NCI-H2029 (cell line): ENCODE measurements at places on chromosomes 5 and 9.
A peak's percentile ranks its signal among the peaks of the same experiment; 100 is the strongest.

GRCh38 chr9:19947996-19948395 lies 159.2 kb upstream of the SLC24A2 start:
- no peak for DNase-seq

- DNase-seq, result no peak
These were observed 6.8 kb upstream of the TIFAB start for GRCh38 chr5:135458921-135459331.

- DNase-seq, result no peak
These were observed 4.0 kb upstream of the TNPO1 start for GRCh38 chr5:72812488-72812887.

DNA sequence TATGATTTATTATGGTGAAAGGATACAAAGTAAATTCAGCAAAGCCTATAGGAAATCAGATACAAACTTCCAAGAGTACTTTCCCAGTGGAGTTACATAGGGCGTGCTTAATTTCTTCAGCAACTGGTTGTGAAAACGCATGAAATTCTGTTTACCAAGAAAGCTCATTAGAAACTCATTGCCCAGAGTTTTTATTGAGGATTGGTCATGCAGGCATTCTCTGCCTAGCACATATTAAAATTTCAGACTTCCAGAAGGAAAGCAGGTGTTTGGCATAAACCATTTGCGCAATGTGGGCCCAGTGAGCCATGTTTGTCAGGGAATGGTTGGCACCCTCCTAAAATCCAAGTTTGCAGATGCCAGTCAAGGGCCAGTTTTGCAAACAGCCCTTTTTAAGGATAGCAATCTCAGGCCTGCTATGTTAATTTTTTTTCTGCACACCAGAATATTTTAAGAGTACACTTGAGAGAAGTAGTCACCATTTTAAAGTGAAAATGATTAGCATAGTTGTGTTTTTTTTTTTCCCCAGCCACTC lies 311.1 kb upstream of the CHD1 start:
- no peak for DNase-seq

DNA sequence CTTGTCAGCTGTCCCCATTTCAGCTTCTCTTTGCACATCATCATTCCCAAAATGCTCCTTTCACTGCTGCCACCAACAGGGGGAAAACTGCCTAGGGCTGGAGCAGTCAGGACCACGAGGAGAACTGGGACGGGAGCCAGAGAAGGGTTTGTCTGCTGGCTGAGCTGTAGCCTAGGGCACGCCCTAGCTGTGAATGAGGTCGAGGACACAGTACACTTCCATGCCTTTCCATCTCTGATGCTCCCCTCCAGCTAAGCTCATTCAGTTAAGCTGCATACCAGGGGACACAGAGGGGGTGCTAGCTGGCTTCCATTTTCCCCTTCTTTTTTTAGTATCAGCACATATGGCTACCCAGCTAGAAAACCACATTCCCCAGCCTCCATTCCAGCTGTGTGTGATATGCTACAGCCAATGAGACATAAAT lies 64.7 kb downstream of the STK10 start:
- peak; percentile 37 for DNase-seq

- peak; percentile 44 for DNase-seq
These were observed 27.4 kb downstream of the QRFP start for GRCh38 chr9:130869250-130869649.

DNA sequence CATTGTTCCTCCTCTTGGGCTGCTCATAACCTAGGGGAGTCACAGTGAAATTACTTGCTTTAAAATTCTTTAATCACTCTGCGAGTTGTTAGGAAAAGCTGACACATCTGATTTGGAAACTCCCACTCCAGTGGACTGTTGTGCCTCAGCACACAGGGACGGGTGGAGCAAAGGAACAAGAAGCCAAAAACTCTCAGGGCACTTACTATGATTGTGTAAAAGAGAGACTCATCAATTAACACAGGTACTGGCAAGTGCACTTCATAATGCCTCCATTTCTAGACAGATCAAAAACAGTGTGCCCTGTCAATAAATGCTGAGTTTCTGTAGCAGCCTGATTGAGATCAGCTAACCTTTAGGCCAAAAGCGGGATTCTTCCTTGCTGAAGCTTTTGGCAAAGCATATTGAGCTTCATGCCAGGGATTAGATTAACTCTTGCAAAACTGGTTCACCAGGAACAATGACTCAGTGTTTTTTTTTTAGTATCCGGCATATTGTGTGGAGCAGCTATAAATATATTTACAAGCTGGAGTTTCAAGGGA lies 55.9 kb downstream of the TMC1 start:
- peak; percentile 58 for DNase-seq

- DNase-seq, result peak; percentile 38
These were observed 1.5 kb downstream of the ASS1 start for GRCh38 chr9:130446101-130446861.

- DNase-seq, result no peak
These were observed 10.7 kb downstream of the PDLIM4 start for GRCh38 chr5:132267931-132268768.

- DNase-seq, result no peak
These were observed 26.9 kb downstream of the GLT6D1 start for GRCh38 chr9:135612437-135612836.

DNA sequence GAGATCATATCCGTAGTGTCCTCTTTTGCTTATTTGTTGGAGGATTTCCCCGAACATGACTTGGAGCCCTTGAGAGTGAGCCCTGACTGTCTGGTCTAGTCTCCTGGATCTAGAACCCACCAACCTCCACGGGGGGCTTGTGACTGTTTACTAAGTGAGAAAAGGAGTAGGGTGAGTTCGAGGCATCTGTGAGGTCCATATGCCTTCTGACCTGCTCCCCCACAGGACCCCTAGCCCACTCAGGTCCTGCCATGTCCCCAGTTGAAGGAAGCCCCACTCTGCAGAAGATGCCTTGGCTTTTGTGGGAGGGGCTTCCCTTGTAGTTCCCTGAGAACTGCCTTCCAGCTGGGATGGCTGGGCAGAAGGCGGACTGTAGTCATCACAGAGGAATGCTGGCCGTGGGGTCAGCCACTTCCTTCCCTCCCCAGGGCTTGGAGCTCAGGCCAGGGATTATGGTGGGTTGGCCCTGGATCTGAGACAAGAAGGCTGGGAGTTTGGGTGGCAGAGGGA lies 7.0 kb upstream of the IRF1 start:
- DNase-seq, result no peak

DNA sequence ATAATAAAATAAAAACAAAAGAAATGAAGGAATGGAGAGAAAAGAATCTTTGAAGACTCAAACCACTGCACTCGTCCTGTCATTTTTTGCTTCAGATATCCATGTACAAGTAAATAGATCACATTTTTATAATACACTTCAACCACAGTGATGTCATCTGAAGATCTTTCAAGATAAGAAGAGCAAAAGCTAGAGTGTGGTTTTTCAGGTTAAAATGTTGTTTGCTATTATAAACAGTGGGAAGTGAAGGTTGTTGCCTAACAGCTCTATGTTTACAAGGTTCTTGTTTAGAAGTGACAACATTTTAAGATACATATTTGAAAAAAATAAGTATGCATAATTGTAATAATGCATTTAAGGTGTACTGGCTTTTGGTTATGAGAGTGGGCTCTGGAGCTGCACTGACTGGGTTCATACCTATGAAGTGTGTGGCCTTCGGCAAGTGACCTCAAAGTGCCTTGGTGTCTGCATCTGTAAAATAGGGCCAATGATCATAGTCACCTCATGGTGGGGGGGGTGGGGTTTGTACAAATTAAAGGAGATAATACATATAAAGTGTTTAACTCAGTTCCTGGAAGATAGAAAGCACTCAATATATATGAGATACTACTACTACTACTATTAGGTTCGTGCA lies 45.5 kb upstream of the IL7R start:
- DNase-seq, result no peak

DNA sequence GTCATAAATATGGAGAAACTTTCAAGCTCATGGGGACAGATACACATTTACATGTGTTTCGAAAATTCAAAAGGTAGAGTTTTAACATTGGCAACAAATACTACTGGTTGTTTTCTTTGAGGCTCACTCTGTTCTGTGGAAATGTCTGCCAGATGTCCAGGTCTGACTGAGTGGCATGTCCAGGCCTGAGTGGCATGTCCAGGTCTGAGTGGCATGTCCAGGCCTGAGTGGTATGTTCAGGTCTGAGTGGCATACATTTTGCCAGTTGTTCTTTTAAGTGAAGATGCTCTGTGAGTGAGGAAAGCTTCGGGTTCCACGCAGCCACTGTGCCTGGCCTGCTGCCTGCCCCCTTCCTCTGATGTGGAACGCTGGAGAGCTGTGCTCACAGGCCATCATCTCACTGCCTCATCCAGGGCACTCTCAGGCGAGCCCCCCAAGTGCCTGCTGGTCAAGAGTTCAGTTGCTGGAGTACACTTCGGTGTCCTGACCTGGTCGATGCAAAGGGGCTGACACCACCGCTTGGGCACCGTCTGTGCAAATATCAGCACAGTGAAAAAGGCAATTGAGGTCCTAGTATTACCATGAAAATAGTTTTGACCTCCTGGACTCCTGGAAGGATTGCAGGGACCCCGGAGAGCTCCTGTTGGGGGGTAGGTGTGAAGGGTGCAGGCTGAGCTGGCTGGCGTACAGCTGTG lies 89.9 kb downstream of the EHMT1 start:
- DNase-seq, result no peak

DNA sequence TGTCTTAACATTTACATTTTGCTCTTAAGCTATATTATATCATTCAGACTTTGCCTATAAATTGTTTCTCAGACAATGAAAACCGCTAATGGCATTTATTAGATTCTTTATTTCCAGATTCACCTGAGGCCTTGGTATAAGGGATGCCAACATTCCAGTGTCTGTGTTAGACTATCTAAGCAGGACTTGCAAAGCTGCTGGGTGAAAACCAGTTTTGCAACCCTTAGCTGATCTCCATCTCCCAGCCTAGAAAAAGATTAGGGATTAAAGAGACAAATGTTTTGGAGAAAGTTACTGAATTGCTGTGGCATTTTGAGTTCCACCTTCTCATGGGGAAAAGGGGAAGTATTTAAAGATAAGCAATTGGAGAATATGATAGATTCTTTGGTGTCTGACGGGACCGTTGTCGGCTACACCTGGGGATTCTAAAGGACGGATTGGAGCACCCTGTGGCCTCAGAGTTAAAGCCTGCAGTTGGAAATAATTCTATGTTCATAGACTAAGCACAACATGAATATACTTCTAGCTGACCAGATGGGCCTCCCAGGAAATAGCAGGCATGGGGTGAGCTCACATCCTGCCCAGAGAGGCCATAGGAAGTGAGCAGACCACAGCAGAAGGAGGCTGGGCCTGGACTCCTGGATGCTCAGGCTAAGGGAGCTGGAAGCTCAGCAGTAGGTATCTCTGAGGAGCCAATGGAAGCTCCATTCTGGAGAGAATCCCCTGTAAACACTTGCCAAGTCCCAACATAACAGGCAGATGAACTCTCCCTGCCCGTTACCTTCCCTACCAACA lies 21.8 kb downstream of the ENTREP1 start:
- no peak for DNase-seq

GRCh38 chr9:33489066-33489465 lies 15.3 kb upstream of the NOL6 start:
- no peak for DNase-seq

- peak; percentile 15 for DNase-seq
These were observed 89.9 kb upstream of the GNAQ start for GRCh38 chr9:78121488-78121887.

DNA sequence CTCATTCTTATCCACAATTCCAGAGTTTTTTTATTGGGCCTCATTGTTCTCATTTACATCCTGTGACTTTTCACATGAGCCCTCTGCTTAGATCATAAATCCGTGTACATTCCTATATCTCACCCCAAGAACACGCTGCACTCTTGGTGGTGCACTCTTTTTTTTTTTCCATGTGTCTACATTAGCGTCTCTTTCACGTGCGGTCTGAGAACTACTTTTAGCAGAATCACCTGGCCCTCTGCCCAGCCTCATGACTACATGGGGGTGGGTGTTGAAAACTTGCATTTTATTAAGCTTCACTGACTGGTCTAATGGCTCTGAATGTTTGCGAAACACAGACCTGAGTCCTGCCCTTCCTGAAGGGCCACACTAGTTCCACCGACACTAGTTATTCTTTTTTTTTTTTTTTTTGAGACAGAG lies 18.6 kb downstream of the C9orf57 start:
- peak; percentile 9 for DNase-seq

DNA sequence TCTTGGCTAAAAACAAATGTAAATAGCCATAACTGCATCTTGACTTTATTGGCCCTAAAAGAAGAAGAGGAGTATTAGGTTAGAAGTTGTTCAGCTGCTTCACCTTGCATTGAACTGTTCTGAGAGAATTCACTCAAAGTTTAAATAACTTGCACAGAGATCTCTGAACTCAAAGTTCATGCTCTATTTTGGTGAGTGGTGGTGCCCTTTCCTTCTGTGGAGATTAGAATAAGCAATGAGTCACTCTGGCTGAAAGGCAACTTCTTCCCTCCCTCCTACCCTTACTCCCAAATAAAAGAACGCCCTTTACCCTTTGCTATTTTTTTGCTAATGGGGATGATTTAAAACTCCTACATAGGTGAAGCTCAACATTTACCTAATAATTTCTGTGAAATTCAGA lies 48.9 kb downstream of the ERMP1 start:
- no peak for DNase-seq

GRCh38 chr9:27581826-27582225 lies 8.5 kb upstream of the C9orf72 start:
- no peak for DNase-seq

- DNase-seq, result no peak
These were observed 196.0 kb upstream of the ANKRD55 start for GRCh38 chr5:56429110-56429561.

DNA sequence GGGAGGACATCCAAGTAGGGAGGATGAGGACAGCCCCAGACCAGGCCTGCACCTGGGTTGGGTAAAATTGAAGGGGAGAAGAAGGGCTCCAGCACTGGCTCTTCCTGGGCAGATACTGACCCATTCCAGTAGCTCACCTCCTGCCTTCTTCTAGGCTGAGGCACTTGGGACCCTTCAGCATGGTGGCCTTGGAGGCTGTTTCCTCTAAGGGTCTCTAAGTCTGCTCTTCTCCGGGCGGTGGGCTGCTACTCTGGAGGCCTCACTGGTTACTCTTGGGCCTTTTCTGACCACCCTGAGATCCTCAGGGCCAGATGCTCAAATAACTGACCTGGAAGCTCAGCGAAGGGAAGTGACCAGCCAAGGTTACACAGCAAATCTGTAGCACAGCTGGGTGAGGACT lies 2.8 kb upstream of the TIFAB start:
- DNase-seq, result no peak
